ENCODE measurements at places on chromosomes 16 and 17.

- DNase-seq: peak; percentile 35
These were observed 3.8 kb upstream of the C1QL1 start for GRCh38 chr17:44971776-44972483.

DNA sequence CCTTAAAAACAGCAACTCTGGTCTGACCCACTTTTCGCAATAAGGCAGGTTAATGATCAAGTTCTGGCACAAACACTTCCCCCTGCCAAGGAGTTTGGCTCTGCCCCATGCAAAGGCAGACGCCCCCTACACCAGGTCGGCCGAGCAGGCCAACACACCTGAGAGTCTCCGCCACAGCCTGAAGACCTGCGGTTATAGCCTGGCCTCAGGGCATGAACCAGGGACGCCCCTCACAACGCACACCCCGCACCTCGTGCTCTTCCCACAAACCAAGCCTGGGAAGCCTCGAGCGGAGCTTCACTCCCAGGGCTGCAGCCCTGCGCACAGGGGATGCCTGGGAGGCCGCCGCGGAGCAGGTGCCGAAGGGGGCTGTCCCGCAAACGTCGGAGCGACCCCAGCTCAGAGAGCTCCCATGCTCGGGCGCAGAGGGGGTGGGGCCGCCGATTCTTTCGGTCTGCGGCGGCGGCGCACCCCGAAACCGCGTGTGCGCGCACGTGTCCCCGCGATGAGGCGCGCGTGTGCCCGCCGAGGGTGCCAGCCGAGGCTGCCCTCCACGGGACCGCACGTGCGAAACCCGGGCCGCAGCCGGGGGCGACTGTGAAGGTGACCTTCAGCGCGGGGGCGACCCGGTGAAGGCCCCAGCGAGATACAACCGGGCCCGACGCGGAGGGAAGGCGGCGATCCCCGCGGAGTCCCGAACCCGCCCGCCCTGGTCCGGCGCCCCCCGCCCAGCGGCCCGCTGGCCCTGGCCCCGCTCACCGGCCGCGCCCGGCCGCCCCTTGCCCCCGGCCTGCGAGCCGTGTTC is 559 bp downstream of the CLUH start:
- peak; percentile 43 for DNase-seq

DNA sequence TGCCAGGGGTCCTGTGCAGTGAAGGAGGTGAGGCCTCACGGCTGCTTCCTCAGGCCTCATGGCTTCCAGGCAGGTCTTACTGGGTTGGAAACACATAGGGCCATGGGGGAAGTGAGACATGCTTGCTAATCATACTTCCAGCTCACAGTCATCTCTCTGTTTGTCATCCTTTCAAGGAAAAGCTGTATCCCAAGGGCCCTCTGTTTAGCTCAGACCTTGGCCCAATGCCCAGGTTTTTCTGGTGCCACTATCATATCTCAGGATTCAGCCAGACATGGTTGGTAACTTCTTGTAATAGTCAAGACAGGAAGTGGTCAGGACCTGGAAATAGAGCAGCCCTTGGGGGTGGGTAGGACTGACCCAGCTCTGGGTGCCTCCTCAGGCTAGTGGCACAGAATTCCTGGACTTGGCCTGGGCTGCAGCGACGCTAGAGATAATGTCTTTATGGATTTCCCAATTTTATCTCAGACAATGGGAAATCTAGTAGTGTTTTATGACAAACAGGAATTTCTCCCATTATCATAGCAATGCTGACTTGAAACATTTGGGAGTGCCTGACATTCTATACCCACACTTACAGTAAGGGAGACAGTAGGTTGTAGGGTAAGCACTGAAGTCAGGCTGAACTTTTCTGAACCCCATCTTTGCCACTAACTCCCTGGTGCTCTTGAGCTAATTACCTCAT is 13.5 kb upstream of the ITGB3 start:
- no peak for DNase-seq

DNA sequence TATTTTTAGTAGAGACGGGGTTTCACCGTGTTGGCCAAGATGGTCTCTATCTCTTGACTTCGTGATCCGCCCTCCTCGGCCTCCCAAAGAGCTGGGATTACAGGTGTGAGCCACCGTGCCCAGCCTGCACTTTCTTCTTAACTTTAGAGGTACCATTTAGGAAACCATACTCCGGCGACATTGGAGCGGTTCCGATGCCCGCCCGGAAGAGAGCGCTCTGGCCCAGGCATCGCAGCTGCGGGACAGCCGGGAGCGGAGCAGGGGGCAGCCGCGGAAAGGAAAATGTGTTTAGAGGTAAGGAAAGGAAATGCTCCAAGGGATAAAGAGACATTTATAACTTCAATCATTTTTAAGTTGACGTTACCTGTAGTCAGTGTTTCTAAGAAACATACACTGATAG is 6.0 kb upstream of the HS3ST3B1 start:
- DNase-seq: no peak

- DNase-seq: no peak
These were observed 82.9 kb upstream of the GPRC5B start for GRCh38 chr16:19967561-19967960.

DNA sequence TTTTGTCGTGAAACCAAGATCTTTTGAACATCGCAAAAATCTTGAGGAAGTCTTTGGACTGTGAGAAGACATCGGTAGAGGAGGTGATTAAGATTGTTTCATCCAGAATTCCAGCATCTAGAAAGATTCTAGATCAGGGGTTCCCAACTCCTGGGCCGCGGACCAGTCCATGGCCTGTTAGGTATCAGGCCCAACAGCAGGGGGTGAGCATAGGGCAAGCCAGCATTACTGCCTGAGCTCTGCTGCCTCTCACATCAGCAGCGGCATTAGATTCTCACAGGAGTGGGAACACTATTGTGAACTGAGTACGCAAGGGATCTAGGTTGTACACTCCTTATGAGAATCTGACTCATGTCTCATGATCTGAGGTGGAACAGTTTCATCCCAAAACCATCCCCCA is 600.6 kb upstream of the CDH11 start:
- DNase-seq: no peak

Measured in stimulated activated CD4-positive, alpha-beta T cell treated with anti-CD3 and anti-CD28 coated beads, Interleukin-12 subunit alpha, Interleukin-12 subunit beta, amount 100 ng/mL, for 4 hours (primary cell).